ENCODE measurements at places on chromosomes 6 and 20. TPM values are rescaled to one million over a fixed set of nuclear protein-coding genes. Genes with fewer than 3 reads are reported as not detected.

Gene ACOT13
- 11.9 TPM for total RNA-seq

Gene DTNBP1
- total RNA-seq: 15.6 TPM

DNA sequence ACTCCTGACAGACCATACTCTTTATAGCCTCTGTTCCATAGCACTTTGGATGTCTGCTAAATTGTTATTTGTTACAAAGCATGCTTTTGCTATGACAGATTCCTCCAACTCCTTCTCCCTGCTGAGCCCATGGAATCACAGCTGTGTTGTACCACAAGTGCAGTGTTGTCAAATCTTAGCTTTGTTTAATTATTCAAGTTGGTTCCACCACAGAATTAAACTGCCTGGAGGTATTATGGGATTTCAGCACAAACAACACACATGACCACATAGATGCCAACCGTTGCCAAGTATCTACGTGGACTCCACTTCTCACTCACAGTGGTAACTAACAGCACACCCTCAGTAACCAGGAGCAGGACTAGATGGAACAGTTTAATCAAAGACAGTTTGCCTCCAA is 32.7 kb upstream of the MARCKS start:
- no peak overlapping the region for H3K4me3 ChIP-seq
- H3K27me3 ChIP-seq: no peaks in the 10 kb centered on the region
- DNase-seq: no peak
- peak overlapping the region; percentile 58 for H3K27ac ChIP-seq
- peaks cover 13% of the 10 kb centered on the region for H3K4me1 ChIP-seq
- no peaks in the 10 kb centered on the region for H3K36me3 ChIP-seq

Gene GSS
- total RNA-seq: 35.3 TPM

Gene ZNF217
- total RNA-seq: 31.9 TPM

Gene RAET1L
- total RNA-seq: not detected

GRCh38 chr20:63095718-63096654 is 89.2 kb upstream of the BHLHE23 start:
- H3K36me3 ChIP-seq: no peaks in the 10 kb centered on the region
- H3K4me3 ChIP-seq: no peak overlapping the region
- no peaks in the 10 kb centered on the region for H3K4me1 ChIP-seq
- no peak overlapping the region for H3K27ac ChIP-seq
- no peak for DNase-seq

- no peaks in the 10 kb centered on the region for H3K27me3 ChIP-seq
- no peak overlapping the region for H3K27ac ChIP-seq
- no peak for DNase-seq
Measured at GRCh38 chr6:66599541-66599940, 892.5 kb upstream of the EYS start.

DNA sequence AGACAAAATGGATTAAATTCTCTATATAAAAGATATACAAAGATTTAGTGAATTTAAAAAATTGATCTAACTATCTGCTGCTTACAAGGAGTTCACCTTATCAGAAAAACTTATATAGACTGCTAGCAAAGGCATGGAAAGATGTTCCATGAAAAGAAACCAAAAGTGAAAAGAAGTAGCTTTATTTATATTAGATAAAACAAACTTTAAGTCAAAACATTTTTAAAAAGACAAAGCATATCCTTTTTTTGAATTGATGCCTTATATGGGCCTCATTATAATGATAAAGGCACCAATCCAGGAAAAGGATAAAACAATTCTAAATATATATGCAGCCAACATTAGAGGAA is 334.2 kb downstream of the MEI4 start:
- H3K4me1 ChIP-seq: no peaks in the 10 kb centered on the region
- H3K27ac ChIP-seq: no peak overlapping the region
- H3K27me3 ChIP-seq: no peaks in the 10 kb centered on the region
- no peak for DNase-seq
- H3K4me3 ChIP-seq: no peak overlapping the region
- no peaks in the 10 kb centered on the region for H3K36me3 ChIP-seq

- H3K27ac ChIP-seq: peak overlapping the region; percentile 17
- H3K4me1 ChIP-seq: peaks cover 12% of the 10 kb centered on the region
- H3K36me3 ChIP-seq: no peaks in the 10 kb centered on the region
- no peak overlapping the region for H3K4me3 ChIP-seq
- H3K27me3 ChIP-seq: no peaks in the 10 kb centered on the region
Measured at GRCh38 chr6:149455031-149455732, 29.6 kb downstream of the ZC3H12D start.

GRCh38 chr6:12586721-12587480 is 129.7 kb upstream of the PHACTR1 start:
- H3K27me3 ChIP-seq: no peaks in the 10 kb centered on the region
- no peaks in the 10 kb centered on the region for H3K4me1 ChIP-seq
- DNase-seq: no peak
- no peak overlapping the region for H3K4me3 ChIP-seq
- H3K27ac ChIP-seq: no peak overlapping the region

GRCh38 chr6:109242029-109242428 is 140.2 kb downstream of the CD164 start:
- no peaks in the 10 kb centered on the region for H3K4me1 ChIP-seq
- H3K4me3 ChIP-seq: no peak overlapping the region
- DNase-seq: no peak

- H3K4me3 ChIP-seq: no peak overlapping the region
- no peaks in the 10 kb centered on the region for H3K36me3 ChIP-seq
- H3K27me3 ChIP-seq: no peaks in the 10 kb centered on the region
- no peaks in the 10 kb centered on the region for H3K4me1 ChIP-seq
Measured at GRCh38 chr20:4573564-4574355, 147.9 kb upstream of the PRND start.

DNA sequence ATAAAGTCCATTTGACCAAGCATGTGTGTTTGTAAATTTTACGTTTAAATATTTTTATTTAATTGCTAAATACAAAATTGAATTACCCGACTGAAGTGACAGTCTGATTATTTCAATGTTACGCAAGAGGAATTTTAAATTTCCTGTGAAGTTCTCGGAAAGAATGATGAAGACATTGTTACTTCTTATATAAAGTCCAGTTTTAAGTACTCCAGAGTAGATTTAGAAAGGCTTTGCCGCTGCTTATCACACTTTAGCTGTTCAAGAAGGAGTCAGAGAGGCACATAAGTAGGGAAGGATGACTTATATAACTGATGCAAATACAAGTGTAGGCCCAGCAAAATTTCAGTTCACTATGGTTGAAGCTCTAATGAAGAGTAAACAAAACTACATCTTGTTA is 265.1 kb upstream of the CITED2 start:
- H3K4me1 ChIP-seq: peaks cover 2% of the 10 kb centered on the region
- no peak for DNase-seq
- H3K27ac ChIP-seq: no peak overlapping the region
- no peak overlapping the region for H3K4me3 ChIP-seq

Gene CLIC5
- total RNA-seq: 2.9 TPM

DNA sequence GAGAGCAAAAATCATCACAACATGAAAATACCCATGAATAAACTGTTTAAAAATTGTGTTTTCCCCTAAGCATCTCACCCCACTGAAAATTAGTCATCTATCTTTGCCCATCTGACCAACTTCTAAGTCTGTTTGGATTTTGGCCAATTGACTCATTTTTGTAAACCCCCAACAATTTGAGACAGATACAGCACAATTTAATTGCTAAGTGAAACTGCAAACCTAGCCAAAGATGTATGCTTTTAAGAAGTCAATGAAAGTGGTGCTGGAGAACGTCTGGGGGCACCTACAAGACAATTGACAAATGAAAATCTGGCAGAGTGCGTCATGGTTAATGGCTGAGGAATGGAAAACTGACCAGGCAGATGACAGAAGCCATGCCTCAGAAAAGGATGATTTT is 30.9 kb upstream of the SLC24A3 start:
- H3K36me3 ChIP-seq: no peaks in the 10 kb centered on the region
- no peak overlapping the region for H3K27ac ChIP-seq
- H3K4me3 ChIP-seq: no peak overlapping the region
- H3K27me3 ChIP-seq: peaks cover 2% of the 10 kb centered on the region
- H3K4me1 ChIP-seq: no peaks in the 10 kb centered on the region
- no peak for DNase-seq

DNA sequence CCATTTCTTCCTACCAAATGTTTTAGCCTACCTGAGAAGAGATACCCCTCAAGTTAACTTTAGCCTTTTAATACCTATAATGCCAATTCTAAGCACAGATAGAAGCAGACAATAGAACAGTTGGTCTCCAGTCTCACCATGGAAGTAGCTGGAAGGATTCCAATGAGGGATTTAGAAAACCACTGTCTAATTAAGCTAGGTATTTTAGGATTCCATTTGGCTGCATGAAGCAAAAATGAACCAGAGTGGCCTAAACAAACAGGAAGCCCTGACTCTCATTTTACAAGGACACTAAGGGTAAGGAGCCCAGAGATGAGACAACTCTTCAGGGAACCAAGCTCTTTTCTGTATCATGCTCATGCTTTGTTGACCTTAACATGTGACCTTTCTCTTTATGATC is 199.2 kb downstream of the ALDH8A1 start:
- H3K27me3 ChIP-seq: no peaks in the 10 kb centered on the region
- no peak overlapping the region for H3K4me3 ChIP-seq
- DNase-seq: no peak
- H3K4me1 ChIP-seq: no peaks in the 10 kb centered on the region
- no peaks in the 10 kb centered on the region for H3K36me3 ChIP-seq

Gene ETV7
- total RNA-seq: 3.7 TPM

DNA sequence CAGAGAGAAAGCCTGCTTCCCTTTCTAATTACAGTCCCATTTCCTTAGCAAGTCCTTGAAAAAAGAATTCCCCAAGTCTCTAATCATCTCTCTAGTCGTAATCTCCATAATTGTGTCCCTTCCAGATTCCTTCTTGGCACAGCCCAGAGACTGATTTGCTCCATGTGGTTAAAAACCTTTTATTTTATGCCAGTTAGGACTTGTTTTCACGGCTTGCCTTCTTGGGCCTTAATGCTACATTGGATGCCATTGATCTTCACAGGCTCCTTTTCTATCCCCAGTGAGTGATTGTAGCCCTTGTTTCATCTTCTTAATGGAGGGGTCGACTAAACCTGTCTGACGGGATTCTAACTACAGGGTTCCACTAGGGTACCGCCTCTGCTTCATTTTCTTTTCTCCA is 650.6 kb upstream of the ARID1B start:
- peak overlapping the region; percentile 13 for H3K27ac ChIP-seq
- no peaks in the 10 kb centered on the region for H3K4me1 ChIP-seq
- no peaks in the 10 kb centered on the region for H3K27me3 ChIP-seq
- no peak overlapping the region for H3K4me3 ChIP-seq
- no peak for DNase-seq
- H3K36me3 ChIP-seq: no peaks in the 10 kb centered on the region

DNA sequence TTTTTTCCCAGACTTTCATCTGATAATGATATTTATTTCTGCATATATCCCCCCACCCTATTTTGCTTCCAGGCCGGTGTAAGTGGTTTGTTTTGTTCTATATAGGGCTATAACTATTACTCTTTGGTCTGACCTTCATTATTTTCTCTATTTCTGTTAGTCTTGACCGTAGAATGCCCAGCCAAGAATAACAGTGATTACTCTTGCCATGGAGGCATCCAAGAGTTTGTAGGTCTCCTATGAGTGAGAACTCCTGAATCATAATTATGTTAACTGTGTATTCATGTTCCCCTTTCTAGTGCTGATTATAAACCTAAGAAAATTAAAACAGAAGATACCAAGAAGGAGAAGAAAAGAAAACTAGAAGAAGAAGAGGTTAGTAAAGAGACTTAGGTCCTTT is 52.2 kb downstream of the TOP1 start:
- H3K4me1 ChIP-seq: peaks cover 1% of the 10 kb centered on the region
- no peaks in the 10 kb centered on the region for H3K36me3 ChIP-seq
- DNase-seq: no peak
- H3K4me3 ChIP-seq: no peak overlapping the region

DNA sequence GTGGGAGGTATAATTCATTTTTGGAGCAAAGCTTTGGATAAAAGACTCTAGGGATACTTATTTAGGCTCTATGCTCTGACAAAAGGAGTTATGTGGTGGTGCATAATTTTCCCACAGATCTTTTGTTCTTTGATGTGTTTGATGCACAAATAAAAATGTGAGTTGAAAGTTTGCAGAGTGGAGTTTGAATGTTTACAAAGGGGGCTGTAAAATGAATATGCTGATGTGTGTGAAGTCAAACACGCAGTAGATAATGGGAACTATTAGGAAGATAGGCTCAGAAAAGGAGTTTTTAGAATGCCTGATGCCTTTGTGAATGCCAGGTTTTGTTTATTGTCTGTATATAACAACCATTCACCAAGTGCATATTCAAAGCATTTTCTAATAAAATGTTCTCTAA is 545.0 kb upstream of the EPHA7 start:
- no peaks in the 10 kb centered on the region for H3K27me3 ChIP-seq
- no peak overlapping the region for H3K4me3 ChIP-seq
- no peaks in the 10 kb centered on the region for H3K4me1 ChIP-seq
- no peak overlapping the region for H3K27ac ChIP-seq
- H3K36me3 ChIP-seq: no peaks in the 10 kb centered on the region

GRCh38 chr20:48226642-48227041 is 441.4 kb upstream of the SULF2 start:
- no peak overlapping the region for H3K27ac ChIP-seq
- no peak overlapping the region for H3K4me3 ChIP-seq
- H3K4me1 ChIP-seq: no peaks in the 10 kb centered on the region
- no peak for DNase-seq
- no peaks in the 10 kb centered on the region for H3K36me3 ChIP-seq
- H3K27me3 ChIP-seq: no peaks in the 10 kb centered on the region

Gene SLC17A4
- 0.05 TPM for total RNA-seq

- no peak for DNase-seq
- H3K27me3 ChIP-seq: no peaks in the 10 kb centered on the region
- no peaks in the 10 kb centered on the region for H3K4me1 ChIP-seq
- H3K4me3 ChIP-seq: no peak overlapping the region
- no peak overlapping the region for H3K27ac ChIP-seq
- no peaks in the 10 kb centered on the region for H3K36me3 ChIP-seq
Measured at GRCh38 chr6:144500892-144501291, 215.8 kb downstream of the UTRN start.

- H3K27me3 ChIP-seq: no peaks in the 10 kb centered on the region
- H3K27ac ChIP-seq: no peak overlapping the region
- peaks cover 1% of the 10 kb centered on the region for H3K4me1 ChIP-seq
- H3K36me3 ChIP-seq: no peaks in the 10 kb centered on the region
Measured at GRCh38 chr6:133989525-133989924, 36.5 kb downstream of the TBPL1 start.

DNA sequence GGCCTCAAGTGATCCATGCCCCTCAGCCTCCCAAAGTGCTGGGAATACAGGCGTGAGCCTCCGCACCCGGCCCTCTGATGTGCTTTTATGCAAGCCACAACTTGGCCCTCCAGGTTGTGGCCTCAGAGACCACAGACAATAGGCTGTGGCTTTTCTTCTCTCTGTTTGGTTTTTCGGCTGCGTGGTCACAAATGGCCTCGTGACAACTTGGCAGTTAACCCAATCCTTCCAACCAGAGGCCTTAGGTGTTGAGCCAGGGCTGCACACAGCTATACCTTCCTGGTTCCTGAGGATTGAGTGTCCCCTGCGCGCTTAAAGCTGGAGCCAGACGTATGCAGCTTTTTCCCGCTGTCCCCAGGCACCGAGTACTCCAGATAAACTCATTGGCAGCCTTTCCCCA is 6.3 kb upstream of the TGM3 start:
- no peaks in the 10 kb centered on the region for H3K36me3 ChIP-seq
- no peak overlapping the region for H3K27ac ChIP-seq
- H3K4me1 ChIP-seq: no peaks in the 10 kb centered on the region
- H3K4me3 ChIP-seq: no peak overlapping the region
- H3K27me3 ChIP-seq: no peaks in the 10 kb centered on the region
- no peak for DNase-seq

Gene ARMH2
- total RNA-seq: not detected

Gene PAK5
- 0.10 TPM for total RNA-seq

Gene GTSF1L
- total RNA-seq: not detected

All from ovary (tissue), 10 donors.